ENCODE measurements at places on chromosomes 2 and 18.

DNA sequence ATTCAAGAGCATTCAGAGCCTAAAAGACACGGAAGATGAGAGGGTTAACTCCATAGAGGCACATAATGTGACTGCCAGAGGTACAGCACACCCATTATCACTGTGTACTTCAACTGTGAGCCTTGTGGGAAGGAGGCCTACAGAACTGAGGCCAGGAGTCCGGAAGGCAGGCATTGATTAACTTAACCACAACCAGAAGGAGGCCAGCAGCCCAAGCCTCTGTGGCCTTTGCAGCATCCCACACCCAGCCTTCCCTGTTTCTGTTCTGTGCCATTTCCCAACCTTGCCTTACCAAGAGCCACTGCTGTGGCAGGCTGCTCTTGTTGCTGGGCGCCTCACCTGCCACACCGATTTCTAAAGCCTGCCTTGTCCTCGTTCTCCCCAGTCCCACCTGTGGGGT lies 27.2 kb downstream of the SIGLEC15 start:
- no peak for DNase-seq

DNA sequence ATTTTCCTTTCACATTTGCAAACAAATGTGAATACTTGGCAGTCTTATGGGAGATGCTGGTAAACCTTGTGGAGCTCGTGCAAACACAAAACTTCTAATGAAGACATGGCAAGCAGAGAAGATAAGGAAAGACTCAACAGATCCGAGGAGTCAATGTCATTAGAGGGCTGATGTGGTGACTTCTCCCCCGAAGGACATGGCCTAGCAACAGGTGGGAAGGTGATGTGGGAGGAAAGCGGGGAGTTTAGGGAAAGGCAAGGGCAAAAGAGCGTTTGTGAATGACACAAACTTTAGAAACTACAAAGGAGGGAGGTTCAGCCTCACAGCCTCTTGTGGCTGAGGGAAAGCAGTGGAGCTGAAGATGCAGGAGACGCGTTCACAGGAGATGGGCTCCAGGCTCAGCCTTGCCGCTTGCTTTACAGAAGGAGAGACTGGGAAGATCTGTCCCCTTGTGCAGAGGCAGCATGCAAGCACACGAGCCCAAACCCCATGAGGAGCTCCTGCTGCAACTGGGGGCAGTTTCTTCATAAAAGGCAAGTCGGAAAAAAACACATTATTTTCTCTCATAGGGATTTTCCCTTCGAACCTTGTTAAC lies 86.6 kb downstream of the SOWAHC start:
- DNase-seq = no peak

DNA sequence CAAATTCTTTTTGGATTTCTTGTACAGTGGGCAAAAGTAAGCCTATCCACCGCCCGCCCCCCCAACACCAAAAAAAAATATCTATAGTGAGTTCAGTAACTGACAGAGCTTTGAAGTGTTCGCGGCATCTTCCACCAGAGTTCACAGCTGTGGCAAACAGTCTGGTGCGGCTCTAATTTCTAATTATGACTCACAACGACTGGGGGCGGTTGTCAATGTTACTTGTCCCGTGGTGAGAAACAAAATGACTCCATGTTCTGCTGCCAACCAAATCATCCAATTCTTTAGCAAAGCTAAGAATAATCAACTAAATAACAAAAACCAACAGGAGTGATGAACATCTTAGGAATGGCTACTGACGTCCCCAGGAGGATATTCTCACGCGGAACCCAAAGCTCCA lies 392.5 kb upstream of the SALL3 start:
- DNase-seq = no peak

GRCh38 chr2:224948859-224949258 lies 93.4 kb downstream of the DOCK10 start:
- no peak for DNase-seq

GRCh38 chr2:182716650-182716979 lies 558 bp downstream of the DNAJC10 start:
- no peak for DNase-seq
